ENCODE measurements at places on chromosomes 4 and X.

DNA sequence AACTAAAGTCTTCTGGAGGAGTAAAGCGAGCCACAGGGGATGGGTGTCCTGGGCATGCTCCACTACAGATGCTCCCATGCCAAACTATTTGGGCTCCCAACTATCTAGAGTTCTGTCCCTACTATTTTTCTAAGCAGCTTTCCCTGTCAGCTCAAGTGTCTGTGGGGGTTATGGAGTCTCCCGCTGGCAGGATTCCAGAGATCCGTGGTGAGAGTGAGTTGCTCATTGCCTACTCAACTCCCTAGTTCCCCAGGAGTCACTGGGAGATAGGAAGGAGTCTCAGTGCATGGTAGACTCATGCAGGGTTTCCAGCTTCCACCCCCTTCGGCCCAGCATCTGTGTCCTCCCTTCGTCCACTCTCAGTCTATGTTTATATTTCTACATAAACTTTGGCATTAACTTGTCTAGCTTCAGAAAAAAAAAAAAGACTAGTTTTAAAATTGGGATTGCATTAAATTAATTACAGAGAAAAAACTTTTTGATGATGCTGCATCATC lies 55.1 kb upstream of the INPP4B start:
- no peak for DNase-seq

- DNase-seq, result no peak
Measured at GRCh38 chr4:31045724-31046318, 325.7 kb downstream of the PCDH7 start.

GRCh38 chrX:7262551-7262950 lies 114.6 kb upstream of the PUDP start:
- DNase-seq, result no peak

- DNase-seq, result no peak
Measured at GRCh38 chr4:171582961-171583581, 230.1 kb upstream of the GALNTL6 start.

GRCh38 chrX:129953334-129953648 lies 29.1 kb upstream of the BCORL1 start:
- DNase-seq, result no peak
